Non-pigmented ciliary epithelial cell (primary cell): ENCODE measurements at places on chromosomes 6 and 20.

- DNase-seq: no peak
Observed at GRCh38 chr6:73079978-73080377, 145.3 kb downstream of the KHDC1L start.

GRCh38 chr20:19920381-19921138 lies 96.6 kb upstream of the NAA20 start:
- no peak for DNase-seq

GRCh38 chr6:144179828-144180227 lies 29.5 kb downstream of the STX11 start:
- DNase-seq: no peak

DNA sequence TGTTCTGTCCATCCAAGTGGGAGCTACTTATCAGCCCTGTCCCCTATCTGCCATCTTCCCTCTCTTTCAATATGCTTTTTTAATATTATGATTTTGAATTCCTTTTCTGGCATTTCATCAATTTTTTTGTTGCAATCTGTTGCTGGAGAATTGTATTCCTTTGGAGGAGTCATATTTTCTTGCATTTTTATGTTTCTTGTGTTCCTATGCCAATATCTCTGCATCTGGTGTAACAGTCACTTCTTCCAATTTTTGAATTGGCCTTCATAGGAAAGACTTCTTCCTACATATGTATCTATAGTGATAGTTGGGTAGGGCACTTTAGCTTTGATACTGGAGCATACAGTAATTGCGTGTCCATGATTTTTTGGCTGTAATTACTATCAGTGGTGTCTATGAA lies 70.1 kb downstream of the ZC2HC1B start:
- DNase-seq: no peak
